A673 (cell line): ENCODE measurements at places on chromosomes 3 and 15.

- DNase-seq, result peak; percentile 42
Observed at GRCh38 chr3:98901119-98901391, 440 bp downstream of the DCBLD2 start.

DNA sequence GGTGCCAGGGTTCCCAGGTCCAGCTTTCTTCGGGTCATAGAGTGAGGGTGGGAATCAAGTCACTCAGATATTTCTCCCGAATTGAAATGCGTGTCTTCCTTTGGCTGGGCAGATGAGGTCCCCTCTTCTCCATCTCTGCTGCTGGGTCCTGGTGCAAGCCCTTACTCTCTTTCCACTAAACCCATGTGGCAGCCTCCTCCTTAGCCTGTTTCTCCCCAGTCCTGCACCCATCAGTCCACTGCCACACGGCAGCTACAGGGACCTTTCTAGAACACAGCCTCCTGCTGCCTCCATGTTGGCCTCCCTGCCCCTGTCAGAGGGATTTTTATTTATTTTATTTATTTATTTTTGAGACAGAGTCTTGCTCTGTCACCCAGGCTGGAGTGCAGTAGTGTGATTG is 237.4 kb upstream of the CTDSPL start:
- no peak for DNase-seq

GRCh38 chr15:100928632-100929280 is 9.6 kb downstream of the LRRK1 start:
- no peak for DNase-seq

- no peak for DNase-seq
Observed at GRCh38 chr15:89912145-89912673, 543 bp downstream of the ARPIN start.

DNA sequence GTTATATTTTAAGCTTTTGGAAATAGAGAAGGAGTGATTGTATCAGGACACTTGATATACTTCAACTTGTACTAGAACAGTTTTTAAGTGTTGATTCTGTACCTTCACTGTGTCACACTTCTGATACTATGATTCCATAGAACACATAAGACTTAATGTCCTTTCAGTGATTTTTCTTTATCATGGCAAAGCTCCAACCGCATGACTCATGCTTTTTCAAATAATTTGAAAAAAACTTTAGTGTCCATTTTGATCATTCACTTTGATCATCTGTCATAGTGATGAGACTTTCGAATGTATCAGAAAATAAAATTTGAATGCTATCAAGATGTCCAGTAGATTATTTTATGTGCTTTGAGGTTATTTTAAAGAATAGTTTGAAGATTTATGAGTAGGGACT is 32.0 kb downstream of the AP4E1 start:
- peak; percentile 14 for DNase-seq
